ENCODE measurements at places on chromosomes 4 and X. TPM values are rescaled to one million over a fixed set of nuclear protein-coding genes. Genes with fewer than 3 reads are reported as not detected.

DNA sequence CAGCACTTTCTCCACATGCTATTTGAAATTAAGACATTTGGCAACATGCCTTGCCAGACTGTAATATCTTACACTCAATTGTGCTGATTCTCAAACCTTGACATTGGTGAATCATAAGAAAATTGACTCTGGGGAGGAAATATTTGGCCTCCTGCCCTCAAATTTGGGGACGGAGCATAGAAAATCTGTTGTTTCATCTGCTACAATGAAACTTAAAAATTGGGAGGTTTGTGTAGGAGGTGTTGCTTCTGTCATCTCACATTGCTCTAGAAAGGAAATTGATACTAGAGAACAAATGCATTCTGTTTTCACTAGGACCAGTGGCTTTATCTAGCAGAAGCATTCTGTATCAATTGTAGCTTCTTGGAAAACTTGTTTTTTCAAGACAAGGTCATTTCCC lies 5.3 kb downstream of the OCRL start:
- DNase-seq: no peak

- peak; percentile 24 for DNase-seq
Measured at GRCh38 chrX:63784346-63784901, 590 bp downstream of the ARHGEF9 start.

DNA sequence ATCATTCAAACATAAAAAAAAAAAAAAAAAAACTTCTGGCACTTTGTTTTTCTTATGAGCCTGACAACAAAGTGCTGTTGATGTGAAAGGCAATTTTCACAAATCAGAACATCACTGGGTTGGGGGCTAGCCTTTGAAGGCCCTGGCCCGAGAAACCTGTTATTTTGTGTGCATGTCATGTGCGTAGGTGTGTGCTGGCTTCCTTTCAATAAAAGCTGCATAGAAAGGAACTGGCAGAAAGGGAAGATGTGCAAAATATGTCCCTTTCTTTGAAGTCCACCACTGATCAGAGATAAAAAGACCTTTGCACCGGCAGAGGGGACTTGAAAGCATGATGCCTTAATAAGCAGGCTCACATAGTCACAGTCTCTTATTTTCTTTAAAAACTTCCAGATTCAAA lies 170.8 kb upstream of the RASGEF1B start:
- no peak for DNase-seq

- no peak for DNase-seq
Measured at GRCh38 chrX:31128855-31129254, 57.0 kb upstream of the FTHL17 start.

DNA sequence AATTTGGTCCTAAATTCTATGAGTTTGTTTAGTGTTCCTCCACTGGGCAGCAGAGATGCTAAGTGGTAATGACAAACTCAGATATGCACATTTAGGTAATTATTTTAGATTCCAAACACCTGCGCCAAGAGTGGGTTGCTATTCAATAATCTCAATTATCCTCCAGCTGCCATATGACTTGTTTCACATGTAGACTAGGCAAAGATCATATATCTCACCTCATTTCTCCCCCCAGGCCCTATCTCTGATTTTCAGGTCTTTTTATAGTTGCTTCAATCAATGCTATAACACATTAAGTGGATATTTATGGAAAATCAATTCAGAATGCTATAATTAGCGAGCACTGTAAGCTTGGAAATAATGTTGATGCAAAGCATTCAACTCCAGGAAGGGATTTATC lies 217.6 kb downstream of the KCTD8 start:
- no peak for DNase-seq

GRCh38 chrX:34503119-34503518 lies 154.0 kb downstream of the TMEM47 start:
- DNase-seq: no peak

- DNase-seq: peak; percentile 30
Measured at GRCh38 chr4:47510506-47511143, 25.6 kb downstream of the ATP10D start.

GRCh38 chrX:116379854-116380253 lies 56.6 kb upstream of the SLC6A14 start:
- no peak for DNase-seq

Gene UNC5C
- 0.35 TPM for total RNA-seq

Gene TMEM129
- total RNA-seq: 121 TPM

Gene ACSL1
- total RNA-seq: 236 TPM

Gene CXCL5
- not detected for total RNA-seq

Gene TSPAN5
- total RNA-seq: 19.7 TPM

Gene MID1
- total RNA-seq: 18.4 TPM
